ENCODE measurements at places on chromosomes 2 and 18.
A peak's percentile ranks its signal among the peaks of the same experiment; 100 is the strongest.

DNA sequence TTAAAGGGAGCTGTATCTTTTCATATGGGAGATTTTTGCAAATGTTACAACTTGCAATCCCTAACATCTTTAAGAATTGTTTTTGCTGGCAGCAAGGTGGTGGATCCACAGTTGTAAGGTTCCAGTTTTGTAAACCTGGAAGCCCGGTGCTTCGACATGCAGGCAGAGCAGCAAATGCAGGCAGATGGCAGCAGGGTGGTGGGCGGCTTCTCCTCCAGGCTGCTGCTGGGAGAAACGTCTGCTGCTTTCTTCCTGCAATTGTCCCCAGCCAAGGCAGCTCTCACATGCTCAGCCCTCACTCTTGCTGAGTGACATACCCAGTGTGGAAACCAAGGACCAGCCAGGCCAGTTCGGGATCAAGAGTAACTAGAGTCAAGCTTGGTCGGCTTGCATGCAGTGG, 166.0 kb downstream of the SEPTIN10 start:
- H3K27me3 ChIP-seq = no peaks in the 10 kb centered on the region
- no peak overlapping the region for H3K27ac ChIP-seq
- DNase-seq = peak; percentile 75
- H3K4me1 ChIP-seq = peaks cover 18% of the 10 kb centered on the region

DNA sequence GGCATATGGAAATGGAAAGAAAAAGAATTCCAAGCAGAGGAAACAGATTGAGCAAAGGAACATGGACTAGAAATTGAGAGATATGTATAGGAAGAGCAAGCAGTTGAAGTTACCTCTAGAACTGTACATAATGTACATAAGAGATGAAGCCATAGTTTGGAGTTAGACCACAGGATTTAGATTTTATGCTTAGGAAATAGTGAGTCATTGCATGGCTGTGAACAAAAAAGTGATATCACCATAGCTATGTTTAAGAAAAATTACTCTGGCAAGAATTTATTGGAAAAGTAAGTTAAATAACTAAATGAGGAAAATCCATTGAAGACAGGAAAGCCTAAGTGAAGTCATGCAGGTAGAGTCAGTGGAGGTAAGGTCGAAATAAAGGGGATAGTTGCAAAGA, 99.4 kb upstream of the GALNT5 start:
- no peaks in the 10 kb centered on the region for H3K4me1 ChIP-seq
- H3K36me3 ChIP-seq = no peaks in the 10 kb centered on the region
- no peak overlapping the region for H3K27ac ChIP-seq
- no peak for DNase-seq
- H3K27me3 ChIP-seq = no peaks in the 10 kb centered on the region
- H3K4me3 ChIP-seq = no peak overlapping the region

DNA sequence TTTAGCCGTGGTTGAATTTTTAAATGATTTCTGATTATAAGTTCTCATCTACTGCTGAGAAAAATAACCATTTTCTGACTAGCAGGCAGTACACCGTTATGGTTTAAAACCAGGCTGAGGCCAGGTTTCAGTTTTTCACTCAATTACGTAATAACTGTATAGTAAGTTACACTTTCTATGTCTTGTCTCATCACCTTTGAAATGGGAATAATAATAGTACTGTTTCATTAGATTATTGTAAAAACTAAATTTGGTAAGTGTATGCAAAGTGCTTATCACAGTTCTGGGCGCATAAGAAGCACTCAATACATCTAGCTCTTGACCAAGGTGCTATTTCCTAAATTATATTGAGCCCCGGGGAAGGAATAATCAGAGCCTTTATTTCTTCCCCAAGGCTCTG, 76.8 kb downstream of the LIMS1 start:
- H3K27ac ChIP-seq = no peak overlapping the region
- no peaks in the 10 kb centered on the region for H3K27me3 ChIP-seq
- no peak overlapping the region for H3K4me3 ChIP-seq
- peaks cover 47% of the 10 kb centered on the region for H3K4me1 ChIP-seq
- no peaks in the 10 kb centered on the region for H3K36me3 ChIP-seq
- DNase-seq = no peak

- no peak for DNase-seq
- no peak overlapping the region for H3K4me3 ChIP-seq
- no peaks in the 10 kb centered on the region for H3K27me3 ChIP-seq
- no peak overlapping the region for H3K27ac ChIP-seq
- no peaks in the 10 kb centered on the region for H3K36me3 ChIP-seq
- H3K4me1 ChIP-seq = peaks cover 7% of the 10 kb centered on the region
Measured at GRCh38 chr2:149732730-149733290, 145.2 kb upstream of the MMADHC start.

- no peak for DNase-seq
- no peak overlapping the region for H3K27ac ChIP-seq
- H3K4me3 ChIP-seq = no peak overlapping the region
- no peaks in the 10 kb centered on the region for H3K36me3 ChIP-seq
- no peaks in the 10 kb centered on the region for H3K27me3 ChIP-seq
- peaks cover 10% of the 10 kb centered on the region for H3K4me1 ChIP-seq
Measured at GRCh38 chr2:28048341-28048740, 157.8 kb downstream of the BABAM2 start.

- no peak for DNase-seq
- H3K4me3 ChIP-seq = no peak overlapping the region
- peaks cover 5% of the 10 kb centered on the region for H3K27me3 ChIP-seq
- peak overlapping the region; percentile 92 for H3K27ac ChIP-seq
- no peaks in the 10 kb centered on the region for H3K36me3 ChIP-seq
Measured at GRCh38 chr18:48138660-48139430, 208.4 kb upstream of the SMAD2 start.
